Fibroblast of gingiva (primary cell): ENCODE measurements at places on chromosomes 2 and 18.
A peak's percentile ranks its signal among the peaks of the same experiment; 100 is the strongest.

- no peak for DNase-seq
Observed at GRCh38 chr2:18913512-18913911, 324.1 kb upstream of the NT5C1B start.

- no peak for DNase-seq
Observed at GRCh38 chr2:68857855-68858456, 13.2 kb downstream of the BMP10 start.

- peak; percentile 60 for DNase-seq
Observed at GRCh38 chr2:67311536-67311935, 85.6 kb upstream of the ETAA1 start.

DNA sequence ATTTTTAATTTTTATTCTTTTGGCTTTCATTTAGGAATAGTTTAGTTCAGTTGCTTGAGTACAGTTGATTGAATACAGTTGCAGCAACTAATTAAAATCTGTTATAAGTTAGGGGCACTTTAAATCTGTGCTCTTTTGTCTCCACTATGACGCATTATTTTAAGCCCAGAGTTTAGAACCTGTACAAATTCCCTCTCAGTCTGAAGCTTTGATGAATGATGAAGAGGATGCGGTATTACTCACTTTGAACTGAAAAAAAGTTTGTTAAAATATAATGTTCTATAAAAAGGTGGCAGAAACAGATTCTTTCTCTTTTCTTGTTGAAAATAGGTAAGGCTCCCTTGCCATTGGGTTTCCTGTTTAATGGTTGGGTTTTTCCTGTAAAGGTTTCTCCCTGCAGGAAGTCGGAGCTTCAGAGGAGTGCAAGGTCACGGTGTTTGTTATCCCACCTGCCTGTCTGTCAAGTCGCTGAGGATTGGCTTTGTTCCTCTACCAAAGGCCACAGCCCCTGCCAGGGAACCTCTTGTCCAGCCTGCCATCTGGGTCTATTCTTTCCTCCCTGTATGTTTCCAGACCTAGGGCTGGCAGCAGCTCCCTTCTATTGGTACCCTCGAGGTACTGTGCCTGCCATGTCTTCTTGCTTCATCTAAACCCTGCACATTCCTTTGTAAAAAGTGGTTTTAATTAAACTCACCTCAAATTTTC, 43.8 kb upstream of the FN1 start:
- DNase-seq: no peak

DNA sequence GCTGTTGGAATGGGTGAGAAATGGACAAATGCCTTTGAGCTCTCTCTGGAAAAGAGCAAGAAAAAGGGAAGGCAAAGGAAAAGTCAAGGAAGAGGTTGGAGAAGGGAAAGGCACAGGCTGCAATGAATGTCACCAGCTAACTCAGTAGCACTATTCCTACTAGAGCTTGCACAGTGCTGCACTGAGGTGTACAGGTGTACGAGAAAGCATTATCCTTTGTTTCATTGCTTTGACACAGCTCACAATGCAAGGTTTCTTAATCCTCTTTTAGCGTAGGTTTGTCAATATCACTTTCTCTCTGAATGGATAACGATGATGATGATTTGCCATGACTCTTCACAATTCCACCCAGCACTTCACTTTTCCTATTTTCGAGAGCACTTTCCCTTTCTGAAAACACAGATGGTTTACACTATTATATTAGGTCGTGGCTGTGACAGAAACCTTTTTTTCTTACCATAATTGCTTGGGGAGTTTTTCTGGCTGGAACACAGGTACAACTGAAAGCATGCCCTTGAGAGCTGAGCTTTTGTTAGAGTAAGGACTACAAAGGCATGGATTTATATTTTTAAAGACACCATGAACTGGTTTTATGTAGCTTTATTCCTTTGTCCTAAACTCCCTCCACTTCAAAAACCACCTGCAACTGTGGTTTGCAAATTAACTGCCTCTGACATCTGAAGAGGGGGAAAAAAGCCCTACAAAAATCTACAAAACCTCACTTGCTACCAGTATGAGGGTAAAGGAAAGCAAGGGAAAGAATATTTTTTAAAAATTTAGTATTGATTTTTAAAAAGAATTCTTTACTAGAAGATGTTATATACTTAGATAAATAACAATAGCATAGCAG, 265.5 kb downstream of the TGIF1 start:
- DNase-seq: no peak

DNA sequence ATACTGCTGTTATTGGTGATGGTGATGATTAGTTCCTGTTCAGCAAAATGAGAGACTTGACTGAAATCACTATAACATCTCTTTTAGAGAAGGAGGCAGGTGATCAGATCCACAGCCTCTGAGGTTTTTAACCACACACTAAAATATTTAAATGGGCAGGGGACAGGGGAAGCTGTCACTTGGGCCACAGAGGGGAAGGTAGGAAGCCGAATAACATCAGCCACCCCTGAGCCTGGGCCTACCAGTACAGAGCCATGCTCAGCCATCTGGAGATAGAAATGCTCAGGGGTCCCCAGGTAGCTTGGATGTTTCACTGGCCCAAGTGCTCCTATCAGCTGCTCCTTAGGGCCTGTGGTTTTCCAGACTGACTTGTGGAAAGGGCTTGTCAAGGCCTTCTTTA, 122.3 kb downstream of the MRO start:
- DNase-seq: no peak

DNA sequence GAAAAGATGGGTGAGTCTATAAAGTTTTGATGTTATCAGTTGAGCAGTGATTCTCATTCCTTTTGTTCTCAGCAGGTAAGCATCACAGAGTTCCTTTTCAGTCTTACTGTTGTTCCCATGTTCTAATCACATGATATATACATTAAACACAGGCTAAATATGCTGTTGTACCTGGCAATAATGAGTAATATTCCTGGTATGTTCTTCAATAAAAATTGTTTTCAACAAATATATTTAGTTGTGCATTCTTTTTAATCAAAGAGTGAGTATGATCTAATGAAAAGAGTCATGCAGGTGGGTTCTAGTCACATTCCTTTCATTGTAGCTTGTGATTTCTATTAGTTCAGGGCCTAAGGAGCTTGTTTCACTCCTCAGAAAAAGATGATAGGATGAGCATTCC, 288.3 kb upstream of the NETO1 start:
- DNase-seq: no peak

DNA sequence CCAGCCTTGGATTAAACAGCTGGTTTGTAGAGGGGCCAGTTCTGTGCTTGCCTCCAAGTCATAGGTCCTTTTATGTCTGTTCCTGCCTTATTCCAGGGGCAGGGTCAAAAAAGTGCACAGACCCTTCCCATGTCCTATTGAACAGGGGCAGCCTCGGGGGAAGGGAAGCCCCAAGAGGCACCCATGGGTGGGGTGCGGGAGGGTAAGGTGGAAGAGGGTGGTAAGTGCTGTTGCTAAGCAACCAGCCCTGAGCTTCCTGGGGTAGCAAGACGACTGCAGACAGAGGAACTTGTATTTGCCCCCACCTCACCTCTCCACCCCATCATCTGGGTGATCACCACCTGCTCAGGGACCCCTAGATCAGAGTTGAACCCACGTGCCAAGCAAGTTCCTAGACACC, 7.7 kb downstream of the DNMT3A start:
- DNase-seq: no peak
